ENCODE measurements at places on chromosomes 11 and 22.

GRCh38 chr11:114258696-114259095 lies 37.5 kb upstream of the NNMT start:
- no peak for DNase-seq

GRCh38 chr11:123443851-123444623 lies 14.0 kb downstream of the GRAMD1B start:
- no peak for DNase-seq

DNA sequence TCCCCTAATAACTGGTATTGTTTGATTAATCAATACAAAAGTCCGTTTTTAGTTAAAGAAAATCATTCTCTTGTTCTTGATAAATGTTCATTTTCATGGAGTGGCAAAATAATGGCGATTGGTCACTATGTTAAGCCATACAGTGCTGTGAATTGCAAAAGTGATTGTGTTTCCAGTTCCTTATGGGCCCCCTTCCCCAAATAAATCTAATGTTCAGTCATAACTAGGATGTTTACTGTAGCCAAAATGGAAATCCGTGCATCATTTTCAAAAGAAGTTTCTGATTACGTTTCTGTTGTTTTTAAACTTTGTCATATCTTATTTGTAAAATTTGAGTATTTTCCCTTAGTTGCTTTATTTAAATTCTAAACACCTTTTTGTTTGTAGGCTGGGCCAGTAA lies 845 bp downstream of the RBM7 start:
- DNase-seq: no peak

GRCh38 chr22:35506259-35506570 lies 34.4 kb upstream of the RASD2 start:
- DNase-seq: no peak

- DNase-seq: no peak
Measured at GRCh38 chr11:17798716-17799115, 64.1 kb downstream of the KCNC1 start.

GRCh38 chr22:32618441-32619140 lies 144.0 kb downstream of the FBXO7 start:
- no peak for DNase-seq

GRCh38 chr11:122749005-122749687 lies 89.2 kb upstream of the CRTAM start:
- peak; percentile 92 for DNase-seq

- no peak for DNase-seq
Measured at GRCh38 chr11:132982772-132983640, 549.3 kb downstream of the OPCML start.

DNA sequence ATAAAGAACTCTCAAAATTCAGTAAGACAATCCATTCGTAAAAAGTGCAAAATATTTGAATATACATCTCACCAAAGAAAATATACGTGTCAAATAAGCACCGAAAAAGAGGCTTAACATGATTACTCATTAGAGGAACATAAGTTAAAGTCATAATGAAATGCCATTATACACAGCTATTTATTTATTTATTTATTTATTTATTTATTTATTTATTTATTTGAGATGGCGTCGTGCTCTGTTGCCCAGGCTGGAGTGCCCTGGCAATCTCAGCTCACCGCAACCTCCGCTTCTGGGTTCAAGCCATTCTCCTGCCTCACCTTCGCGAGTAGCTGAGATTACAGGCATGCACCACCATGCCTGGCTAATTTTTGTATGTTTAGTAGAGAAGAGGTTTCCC lies 203.6 kb upstream of the UBASH3B start:
- DNase-seq: no peak

- DNase-seq: peak; percentile 30
Measured at GRCh38 chr11:75319035-75319877, 32.2 kb downstream of the ARRB1 start.

DNA sequence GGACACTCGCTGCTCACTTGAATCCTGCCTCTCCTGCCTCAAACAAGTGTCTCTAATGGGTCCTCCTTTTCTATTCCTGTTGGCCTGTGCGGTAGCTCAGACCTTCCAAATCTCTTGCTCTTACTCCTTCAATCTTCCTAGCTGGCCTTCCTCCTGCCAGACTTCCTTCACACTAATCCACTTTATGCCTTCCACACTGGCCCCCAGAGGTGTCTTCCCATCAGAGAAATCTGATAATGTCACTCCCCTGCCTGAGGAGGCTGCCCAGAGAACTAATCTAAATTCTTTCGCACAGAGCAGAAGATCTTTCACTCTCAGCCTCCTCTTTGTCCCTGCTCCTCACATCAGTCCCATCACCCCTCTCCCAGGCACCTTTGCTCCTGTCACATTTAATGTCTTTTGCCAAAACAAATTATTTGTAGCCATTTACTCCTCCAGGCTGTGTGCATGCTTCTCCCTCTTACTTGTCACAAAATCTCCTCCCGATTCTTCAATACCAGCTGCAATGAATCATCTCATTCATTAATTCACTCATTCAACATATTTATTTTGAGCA lies 175.7 kb downstream of the MAML2 start:
- no peak for DNase-seq

DNA sequence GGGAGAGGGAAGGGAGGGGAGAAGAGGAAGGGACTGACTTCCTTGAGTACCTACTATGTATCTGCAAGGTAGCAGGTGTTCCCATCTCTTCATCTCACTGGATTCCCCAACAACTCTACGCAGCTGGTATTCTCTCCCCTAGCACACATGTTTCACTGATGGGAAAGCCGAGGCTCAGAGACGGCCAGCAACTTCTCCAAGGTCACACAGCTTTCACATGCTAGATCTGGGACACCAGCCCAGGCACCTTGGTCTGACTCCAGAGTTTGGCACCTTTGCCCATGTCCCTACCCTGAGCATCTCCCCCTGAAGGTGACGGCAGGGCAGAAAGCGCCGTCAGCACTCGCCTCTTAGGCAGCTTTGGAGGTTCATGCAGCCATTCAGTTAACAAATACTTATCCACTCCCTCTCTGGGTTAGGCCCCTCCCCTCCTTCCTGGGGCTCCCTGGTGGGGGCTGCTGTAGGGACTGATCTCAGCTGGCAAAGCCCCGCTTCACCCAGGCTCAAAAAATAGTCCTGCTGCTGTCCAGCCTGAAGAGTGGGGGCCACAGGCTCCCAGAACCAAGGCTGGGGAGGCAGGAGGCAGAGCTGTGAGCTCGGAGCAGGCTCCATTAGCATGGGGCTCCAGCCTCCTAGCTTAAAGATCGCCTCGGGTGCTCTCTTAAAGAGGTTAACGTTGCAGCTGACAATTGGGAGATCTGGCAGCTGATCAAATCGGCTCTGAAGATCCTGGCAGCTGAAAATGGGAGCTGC lies 79.4 kb downstream of the IGLL1 start:
- no peak for DNase-seq

DNA sequence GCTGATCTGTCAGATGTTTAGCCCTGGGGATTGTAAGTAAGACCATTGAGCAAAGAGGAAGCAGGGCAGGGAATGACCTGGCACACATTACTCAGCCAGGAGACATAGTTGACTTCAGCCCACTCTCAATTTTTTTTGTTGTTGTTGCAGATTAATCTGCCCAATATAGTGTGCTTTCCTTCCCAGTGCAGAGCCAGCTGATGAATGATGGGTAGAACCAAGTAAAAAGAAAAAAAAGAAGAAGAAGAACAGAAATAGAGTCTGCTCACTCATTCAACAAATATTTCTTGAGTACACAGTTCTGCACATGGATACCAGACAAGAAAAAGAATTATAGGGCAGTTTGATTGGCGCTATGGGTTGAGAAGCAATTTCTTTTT lies 292.7 kb downstream of the ETS1 start:
- DNase-seq: peak; percentile 21

- DNase-seq: peak; percentile 52
Measured at GRCh38 chr22:36385491-36386350, 2.0 kb downstream of the MYH9 start.

Measured in GM03348 (cell line).